ENCODE measurements at places on chromosomes 1 and 21.
A peak's percentile ranks its signal among the peaks of the same experiment; 100 is the strongest.

GRCh38 chr21:36852864-36853263, 113.6 kb downstream of the HLCS start:
- DNase-seq = no peak

DNA sequence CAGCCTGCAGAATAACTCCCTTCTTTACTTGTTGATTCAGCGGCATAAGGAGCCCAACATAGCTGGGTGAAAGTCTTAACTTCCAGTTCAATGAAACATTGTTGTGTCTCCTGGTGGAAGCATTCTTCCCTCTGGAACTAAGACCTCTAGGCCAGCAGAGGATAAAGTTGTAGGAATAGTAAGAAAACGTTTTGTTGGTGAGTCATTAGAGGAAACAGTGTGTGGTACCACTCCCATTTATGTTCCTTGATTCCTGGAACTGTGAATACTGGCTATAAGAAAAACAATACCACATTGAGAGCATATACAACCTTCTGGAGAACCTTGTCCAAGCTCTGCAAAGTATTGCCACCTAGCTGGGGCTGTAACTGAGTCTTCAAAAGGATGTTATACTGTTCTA, 737.4 kb upstream of the ZP4 start:
- DNase-seq = no peak

- DNase-seq = no peak
Observed at GRCh38 chr1:87760155-87760554, 431.5 kb downstream of the LMO4 start.

GRCh38 chr1:171654201-171654941, 1.9 kb upstream of the MYOC start:
- DNase-seq = peak; percentile 54

DNA sequence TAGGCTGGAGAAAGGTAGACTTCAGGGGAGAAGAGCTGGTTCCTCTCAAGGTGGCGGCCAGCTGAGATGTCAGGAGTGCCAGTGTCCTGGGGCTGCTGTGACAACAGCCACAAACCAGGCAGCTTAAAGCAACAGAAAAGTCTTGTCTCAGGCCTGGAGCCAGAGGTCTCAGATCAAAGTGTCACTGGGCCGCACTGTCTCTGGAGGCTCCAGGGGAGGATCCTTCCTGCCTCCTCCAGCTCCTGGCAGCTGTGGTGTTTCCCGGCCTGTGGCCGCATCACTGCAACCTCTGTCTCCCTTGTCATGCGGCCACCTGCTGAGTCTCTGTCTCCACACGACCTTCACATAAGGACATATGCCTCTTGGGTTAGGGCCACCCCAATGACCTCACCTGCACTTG, 24.4 kb upstream of the TSPEAR start:
- no peak for DNase-seq

DNA sequence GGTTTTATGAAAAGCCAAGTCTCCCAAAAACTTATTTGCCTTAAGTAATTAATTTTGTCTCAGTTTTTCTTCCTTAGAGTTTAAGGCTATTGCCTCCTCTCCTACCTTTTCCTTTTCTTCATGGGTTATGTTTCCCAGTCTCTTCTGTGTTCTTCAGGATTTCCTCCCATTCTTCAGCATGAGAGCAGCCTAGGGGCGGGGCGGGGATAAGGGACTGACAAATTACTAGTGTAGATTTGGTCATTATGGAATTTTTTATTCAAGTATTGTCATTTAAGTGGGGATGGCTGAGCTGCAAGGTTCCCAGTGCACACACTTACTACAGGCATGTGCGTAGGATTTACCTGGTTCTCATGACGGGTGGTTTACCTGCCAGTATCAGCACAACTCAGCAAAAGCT, 35.2 kb upstream of the PIGV start:
- no peak for DNase-seq

DNA sequence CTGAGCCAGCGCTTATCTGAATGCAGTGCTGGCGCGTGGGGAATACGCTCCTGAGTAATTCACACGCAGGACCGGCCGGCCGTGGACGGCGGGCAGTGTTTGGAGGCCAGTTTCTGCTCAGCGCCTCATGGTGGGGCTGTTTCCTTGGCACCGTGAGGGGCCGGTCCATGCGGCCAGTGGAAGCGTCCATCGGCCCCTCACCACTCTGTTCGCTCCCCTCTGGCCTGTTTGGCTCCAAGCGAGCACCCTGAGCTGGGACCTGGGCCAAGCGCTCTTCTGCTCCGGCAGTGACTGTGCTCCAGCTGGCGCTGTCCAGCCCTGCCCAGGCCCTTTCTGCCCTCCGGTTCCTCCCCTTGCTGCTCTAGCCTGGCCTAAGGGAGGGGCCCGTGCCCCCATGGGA, 16.3 kb upstream of the PLCH2 start:
- no peak for DNase-seq

DNA sequence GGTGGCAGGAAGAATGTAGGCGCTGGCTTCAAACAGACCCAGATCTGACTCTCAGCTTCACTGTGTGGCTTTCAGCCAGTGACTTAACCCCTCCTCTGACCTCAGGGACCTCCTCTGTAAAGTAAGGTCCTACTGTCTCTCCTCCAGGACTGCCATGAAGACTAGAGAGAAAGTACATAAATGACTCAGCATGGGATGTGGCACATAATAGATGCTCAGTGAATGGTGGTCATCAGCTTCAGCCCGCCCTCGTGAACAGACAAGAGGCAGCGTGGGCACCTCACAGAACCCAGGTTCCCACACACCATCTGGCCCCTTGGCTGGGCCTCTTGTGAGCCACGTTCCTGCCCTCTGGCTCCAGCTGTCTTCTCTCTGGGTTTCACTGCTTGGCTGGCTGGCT, 126.0 kb downstream of the SYF2 start:
- DNase-seq = peak; percentile 54

GRCh38 chr1:81446000-81446669, 354.6 kb upstream of the ADGRL2 start:
- DNase-seq = no peak

- no peak for DNase-seq
Observed at GRCh38 chr1:171653796-171654195, 1.3 kb upstream of the MYOC start.

DNA sequence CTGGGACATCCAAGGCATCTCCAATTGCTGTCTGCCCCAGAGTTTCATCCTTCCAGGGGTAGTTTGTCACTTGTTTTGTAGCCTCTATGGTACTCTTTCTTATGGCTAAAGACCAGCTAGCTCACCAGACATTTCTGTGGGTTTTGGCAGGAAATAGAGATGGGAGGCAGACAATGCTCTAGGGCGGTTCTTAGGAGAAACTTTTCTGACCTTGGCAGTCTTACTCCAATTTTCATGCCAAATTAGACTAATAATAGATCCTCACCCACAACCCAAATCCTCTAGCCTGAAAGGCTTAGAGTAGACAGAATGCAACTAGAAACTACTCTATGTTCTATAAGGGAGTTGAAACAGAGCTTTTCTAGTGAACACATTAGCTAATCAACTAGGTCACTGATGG, 69.8 kb downstream of the LRIG2 start:
- DNase-seq = no peak

- peak; percentile 53 for DNase-seq
Observed at GRCh38 chr1:184212649-184213314, 161.3 kb downstream of the TSEN15 start.

DNA sequence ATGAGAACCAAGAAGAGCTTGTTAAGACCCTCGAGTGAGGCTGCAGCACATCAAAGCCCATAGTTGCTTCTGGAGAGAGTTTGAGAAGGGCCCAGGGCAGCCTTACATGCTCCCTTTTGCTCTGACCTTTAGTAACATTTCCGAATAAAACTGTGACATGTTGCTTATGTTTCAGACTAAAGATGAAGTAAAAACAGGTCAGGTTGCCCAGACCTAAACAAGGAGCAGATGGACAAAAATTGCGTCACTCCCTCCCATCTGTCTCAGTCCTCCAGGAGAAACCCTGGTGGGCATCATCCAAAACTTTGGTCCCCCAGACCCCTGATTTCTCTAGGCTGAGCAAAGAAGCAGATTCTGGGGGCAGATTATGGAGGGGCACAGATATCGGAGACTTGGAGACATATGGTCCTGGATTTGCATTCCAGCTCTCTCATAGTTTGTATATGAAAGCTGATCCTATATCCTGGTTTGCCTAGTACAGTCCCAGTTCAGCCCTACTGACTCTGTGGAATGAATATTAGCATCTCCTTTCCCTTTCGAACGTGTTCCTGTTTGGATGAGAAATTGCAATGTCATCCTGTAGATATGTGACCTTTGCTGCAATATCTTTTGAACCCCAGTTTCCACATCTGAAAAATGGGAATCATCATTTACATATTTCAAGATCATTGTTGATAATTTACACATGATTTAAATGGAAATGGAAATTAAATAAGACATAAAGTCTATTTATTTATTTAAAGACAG, 304.9 kb upstream of the USP24 start:
- no peak for DNase-seq

DNA sequence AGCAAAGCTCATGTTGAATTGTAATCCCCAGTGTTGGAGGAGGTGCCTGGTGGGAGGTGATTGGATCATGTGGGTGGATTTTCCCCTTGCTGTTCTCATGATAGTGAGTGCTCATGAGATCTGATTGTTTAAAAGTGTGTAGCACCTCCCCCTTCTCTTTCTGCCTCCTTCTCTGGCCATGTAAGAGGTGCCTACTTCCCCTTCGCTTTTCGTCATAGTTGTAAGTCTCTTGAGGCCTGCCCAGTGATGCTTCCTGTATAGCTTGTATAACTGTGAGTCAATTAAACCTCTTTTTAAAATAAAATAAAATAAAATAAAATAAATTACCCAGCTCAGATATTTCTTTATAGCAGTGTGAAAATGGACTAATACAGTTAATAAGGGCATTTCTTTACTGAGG, 1025.7 kb downstream of the PLA2G4A start:
- DNase-seq = no peak

DNA sequence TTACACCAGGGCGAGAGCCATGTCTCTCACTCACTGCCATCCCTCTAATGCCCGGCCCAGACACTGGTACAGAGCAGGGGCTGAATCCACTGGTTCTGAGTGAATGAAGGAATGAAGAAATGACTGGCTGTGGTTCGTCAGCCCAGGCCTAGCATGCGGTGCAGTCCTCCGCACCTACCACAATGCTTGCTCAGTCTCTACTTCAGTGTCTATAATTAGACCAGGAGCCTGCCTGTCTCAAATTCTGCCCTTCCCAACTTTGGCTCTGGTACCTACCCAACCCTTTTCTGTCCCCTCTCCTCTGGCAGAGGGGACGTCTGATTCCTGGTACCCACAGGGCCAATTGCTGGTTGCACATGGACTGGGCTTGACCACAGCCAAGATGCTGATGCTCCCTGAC, 118.2 kb upstream of the GRIK3 start:
- DNase-seq = peak; percentile 13

- no peak for DNase-seq
Observed at GRCh38 chr1:118304722-118305359, 119.8 kb upstream of the SPAG17 start.

DNA sequence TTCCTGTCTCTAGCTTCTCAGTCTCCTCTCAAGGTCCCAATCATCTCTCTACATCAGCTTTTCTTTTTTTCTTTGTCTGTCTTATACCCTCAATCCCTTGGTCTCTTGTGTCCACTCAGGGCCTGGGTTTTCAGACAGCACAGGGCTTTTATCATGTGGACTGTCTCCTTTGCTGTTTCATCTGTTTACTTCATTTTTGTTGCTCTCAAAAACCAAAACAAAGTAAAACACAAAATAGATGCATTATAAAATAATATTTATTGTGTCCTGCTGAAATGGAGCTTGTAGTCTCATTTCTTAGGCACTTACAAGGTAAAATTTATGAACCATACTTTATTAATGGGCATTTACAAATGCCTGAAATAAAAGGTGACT, 17.8 kb upstream of the SLAMF6 start:
- no peak for DNase-seq

- peak; percentile 27 for DNase-seq
Observed at GRCh38 chr1:75083223-75083622, 51.0 kb upstream of the LHX8 start.

DNA sequence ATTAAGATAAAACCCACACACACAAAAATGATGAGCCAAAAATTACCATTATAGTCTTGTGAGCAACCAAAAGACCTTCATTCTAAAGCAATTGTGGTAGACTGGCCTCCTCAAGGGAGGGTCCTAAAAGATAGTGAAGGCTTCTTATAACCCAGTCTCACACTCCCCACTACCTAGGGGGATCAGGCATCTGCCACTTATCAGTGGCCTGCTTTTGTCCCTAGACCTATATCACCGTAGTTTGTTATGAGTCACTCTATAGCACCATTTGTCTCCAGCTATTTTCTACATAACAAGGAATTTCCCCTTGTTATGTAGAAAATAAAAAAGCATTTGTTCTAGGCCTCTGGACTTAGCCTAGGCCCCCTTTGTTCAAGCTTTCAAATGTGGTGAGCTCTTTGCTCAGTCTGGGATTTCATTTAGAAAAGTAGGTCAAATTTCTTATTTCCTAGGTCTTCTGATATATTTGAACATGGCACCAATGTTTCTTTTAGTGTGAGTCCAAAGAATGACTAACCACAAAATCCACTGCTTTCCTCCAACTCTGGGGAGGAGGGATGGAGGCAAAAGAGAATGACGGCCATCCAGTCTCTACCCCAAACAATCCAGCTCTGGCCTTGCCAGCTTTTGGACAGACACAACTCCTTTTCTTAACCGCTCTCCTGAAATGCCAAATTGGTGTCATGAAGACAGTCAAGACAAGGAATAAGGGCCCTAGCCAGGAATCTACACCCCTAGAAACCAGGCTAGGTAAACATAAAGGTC, 8.9 kb downstream of the ADAR start:
- DNase-seq = no peak

DNA sequence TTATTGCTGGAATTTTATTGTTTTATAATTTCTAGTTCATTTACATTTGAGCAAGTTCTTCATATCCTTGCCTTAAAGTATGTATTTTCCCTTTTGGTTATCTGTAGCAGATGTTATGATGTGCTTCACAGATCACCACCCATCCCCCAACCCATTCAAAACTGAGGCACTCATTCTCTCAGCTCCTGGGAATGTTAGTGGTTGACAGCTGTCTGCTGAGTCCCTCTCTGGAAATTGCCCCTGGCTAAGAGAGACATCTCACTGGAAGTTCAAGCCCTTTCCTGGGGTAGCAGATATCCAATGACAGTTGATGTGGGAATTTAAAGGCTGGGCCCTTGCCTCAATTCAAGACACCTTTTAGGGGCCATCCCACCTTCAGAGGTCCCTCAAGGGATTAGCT, 4.3 kb upstream of the DPYD start:
- no peak for DNase-seq

DNA sequence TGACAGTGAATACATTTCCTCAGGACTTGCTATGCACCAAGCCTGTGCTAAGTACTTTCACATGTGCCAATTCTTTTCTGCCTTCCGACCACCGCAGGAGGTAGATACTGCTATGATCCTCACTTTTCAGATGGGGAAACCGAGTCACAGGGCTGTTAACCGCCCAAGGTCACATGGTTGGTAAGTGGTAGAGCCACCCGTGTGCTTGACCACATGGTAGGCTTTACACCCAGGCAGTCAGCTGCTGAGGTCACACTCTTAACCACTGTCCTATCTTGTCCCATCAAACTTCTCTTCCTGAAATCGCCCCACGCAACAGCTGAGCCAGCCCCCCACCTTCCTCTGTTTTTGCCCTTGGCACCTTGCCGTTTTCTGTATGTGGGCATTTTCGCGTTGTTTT, 31.0 kb upstream of the SDHB start:
- DNase-seq = no peak

- DNase-seq = no peak
Observed at GRCh38 chr1:115539736-115540135, 102.0 kb upstream of the VANGL1 start.

Measured in SJSA1 (cell line).